ENCODE measurements at places on chromosomes 12 and 14.

DNA sequence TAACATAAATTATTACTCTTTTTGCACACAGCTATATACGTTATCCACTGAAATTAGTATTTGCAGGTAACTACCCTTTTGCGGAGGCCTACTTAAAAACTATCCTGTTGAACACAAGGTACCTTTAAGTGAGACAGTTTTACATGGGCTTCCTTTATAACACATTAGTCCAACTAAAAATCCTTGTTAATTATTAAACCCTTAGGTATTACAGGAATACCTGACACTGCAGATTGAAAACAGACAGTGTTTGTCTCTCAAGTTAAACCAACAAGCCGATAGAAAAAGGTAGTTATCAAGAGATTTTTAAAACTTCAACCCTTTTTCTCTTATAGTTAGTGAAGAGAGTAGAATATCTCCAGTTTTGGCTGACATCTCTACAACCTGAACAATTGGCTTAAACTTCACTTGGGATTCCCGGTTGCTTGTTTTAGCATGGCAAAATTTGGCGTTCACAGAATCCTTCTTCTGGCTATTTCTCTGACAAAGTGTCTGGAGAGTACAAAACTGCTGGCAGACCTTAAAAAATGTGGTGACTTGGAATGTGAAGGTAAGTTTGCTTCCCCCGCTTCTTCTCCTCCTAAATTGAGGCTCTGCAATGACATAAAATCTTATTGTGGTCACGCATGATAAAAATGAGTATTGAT, at the start of gene MIA2:
MIA2 (plus strand) TSS at position 236 of the 647 bp plus-strand sequence; CDS start at position 436, 200 bp downstream.
- no peak for DNase-seq

DNA sequence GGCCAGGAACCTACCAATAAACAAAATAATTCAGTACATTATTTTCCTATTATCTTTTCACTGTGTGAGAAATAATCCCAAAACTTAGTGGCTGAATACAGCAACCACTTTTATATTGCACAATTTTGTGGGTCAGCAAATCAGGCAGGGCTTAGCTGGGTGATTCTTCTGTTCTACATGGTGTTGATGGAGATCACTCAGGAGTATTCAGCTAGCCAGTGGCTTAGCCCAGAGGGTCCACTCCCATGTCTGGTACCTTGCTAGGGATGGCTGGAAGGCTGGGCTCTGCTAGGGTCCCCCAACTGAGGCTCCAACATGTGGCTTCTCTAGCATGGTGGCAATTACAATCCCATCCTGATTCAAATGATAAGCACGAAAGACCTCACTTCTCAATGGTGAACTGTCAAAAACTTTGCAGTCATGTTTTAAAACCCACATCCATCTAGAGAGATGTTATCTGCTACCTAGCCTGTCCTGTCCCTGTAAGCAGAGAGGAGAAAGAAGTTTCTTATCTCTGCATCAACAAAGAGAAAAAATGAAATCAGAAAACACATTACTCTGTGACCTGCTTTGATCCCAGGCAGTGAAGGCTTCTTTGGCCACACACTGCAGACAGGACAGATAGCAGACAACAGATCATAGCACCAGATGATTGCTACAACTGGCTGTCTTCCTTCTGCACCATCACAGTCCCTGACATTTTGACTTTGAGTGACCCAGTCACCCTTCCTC, 51.0 kb upstream of the MYL2 start:
- no peak for DNase-seq

DNA sequence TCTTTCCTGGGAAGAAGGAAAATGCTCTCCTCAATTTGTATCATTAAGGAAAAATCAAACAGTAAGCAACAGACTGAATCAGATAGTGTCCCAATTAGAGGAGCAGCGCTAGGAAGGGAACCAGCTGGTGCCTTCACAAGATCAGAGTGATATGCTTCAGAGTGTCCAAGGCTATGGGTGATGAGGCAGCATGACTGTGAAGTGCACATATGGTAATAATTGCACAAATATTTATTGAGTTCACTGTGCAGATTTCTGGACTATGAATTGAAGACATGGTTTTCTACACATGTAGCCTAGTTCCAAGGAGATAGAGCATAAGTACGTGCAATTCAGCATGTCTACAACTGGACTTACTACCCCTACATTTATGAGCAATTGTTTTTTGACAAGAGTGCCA, 78.8 kb upstream of the EVL start:
- no peak for DNase-seq

DNA sequence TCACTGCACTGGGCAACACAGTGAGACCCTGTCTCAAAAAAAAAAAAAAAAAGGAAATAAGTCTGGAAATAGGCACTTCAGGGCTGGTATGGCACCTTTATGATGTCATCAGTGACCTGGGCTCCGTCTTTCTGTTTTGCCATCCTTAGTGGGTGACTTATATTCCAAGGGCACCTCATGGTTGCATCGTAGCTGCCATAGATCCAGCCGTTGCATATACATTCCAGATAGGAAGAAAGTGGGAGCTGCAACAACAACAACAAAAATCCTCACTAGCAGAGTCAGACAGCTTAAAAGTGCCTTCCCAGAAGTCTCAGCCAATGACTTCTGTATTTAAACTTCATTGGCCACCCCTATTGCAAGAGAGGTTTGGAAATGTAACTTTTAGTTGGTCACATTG, 26.4 kb downstream of the MYL2 start:
- no peak for DNase-seq

DNA sequence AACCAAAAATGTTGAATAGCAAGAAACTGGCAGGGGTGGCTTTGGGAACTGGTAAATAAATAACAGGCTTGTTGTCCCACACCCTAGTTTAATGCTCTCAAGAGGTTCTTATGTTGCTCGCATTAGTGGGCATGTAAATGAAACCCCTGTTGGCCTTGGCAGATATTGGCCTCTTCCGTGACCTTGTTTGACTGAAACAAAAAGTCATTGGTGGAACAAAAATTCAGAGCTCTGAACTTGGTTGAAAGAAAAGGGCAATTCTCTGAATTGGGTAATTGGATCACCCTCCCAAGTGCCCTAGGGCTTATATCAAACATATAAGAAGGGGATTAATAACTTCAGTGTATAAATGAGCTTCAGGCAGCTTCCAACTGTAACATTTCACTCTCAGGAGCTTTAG, 426.2 kb downstream of the ZFP36L1 start:
- DNase-seq: no peak

DNA sequence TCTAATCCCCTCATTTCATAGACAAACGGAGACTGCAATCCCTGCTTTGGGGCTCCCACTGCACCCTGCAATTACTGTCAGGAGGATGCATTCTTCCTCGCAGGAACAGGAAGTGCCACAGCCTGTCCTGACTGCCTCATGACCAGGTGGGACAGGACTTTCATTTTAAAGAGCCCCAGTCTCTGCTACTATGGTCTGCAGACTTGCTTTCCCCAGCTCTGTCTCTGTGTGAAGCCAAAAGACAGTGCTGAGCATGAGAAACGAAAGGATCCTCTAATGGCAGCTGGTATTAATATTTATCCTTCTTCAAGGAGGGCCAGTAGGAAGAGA, 60.0 kb upstream of the PNMA1 start:
- DNase-seq: no peak

DNA sequence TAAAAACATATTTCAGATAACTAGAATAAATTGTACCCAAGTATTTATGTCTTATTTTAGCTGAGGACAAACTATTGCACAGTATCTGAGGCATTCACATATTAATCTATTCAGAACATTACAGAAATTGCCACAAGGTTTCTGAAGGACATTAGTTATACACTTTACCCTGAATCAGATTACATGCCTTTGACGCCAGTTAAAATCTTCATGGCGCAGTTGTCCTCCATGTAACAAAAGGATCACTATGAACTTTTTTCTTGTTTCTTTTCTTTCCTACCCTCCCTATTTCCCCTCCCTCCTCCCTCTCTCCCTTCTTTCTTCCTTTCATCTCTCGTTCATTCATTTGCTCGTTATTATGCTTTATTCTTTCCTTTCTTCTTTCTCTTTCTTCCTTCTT, 176.6 kb upstream of the KITLG start:
- no peak for DNase-seq

GRCh38 chr12:6839482-6840201, 1.1 kb upstream of the GNB3 start:
- no peak for DNase-seq

DNA sequence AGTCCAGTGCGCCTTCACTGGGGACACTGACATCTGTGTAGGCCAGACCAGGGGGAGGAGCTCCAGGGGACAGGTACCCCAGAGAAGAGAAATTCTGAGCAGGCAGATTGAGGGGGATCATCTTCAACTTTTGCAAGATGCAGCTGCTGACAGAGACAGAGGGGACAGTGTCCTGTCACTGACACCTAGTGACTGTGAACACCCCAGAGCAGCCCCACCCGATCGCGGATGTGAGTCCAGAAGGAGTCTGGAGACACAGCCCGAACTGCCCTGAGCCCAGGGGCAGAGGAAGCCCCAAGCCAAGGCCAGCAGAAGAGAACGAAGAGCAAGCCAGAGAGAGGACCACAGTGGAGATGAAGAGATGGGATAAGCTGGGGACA, 21.7 kb upstream of the LRTM2 start:
- no peak for DNase-seq

- no peak for DNase-seq
Observed at GRCh38 chr12:22800332-22800731, 175.4 kb downstream of the ETNK1 start.

GRCh38 chr12:97542666-97543280, 80.2 kb downstream of the RMST start:
- no peak for DNase-seq

GRCh38 chr14:47674148-47674542, 1.3 kb downstream of the MDGA2 start:
- DNase-seq: peak; percentile 65

DNA sequence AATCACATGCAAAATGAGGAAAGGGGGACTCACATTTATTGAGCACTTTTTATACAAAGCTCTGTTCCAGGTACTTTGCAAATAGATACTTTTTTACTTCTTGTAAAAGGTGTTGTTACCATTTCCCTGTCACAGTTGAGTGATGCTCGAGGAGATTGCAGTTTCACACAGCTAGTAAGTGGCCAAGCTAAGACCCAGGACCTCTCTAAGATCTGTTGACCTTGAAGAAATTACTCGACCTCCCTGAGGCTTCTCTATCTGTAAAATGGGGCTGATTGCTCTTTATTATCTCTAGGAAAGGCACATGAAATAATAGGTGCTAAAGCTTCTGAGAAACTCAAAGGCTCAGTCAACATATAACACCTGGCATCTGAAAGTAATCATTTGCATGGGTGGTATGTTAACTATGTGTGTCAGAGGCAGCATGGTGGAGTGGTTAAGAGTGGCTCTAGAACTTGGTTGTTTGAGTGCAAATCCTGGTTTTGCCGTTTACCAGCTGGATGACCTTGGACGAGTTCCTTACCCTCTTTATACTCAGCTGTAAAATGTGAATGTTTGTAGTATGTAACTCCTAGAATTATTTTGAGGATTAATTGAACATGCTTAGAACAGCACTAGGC, 41.5 kb downstream of the IFT81 start:
- no peak for DNase-seq

DNA sequence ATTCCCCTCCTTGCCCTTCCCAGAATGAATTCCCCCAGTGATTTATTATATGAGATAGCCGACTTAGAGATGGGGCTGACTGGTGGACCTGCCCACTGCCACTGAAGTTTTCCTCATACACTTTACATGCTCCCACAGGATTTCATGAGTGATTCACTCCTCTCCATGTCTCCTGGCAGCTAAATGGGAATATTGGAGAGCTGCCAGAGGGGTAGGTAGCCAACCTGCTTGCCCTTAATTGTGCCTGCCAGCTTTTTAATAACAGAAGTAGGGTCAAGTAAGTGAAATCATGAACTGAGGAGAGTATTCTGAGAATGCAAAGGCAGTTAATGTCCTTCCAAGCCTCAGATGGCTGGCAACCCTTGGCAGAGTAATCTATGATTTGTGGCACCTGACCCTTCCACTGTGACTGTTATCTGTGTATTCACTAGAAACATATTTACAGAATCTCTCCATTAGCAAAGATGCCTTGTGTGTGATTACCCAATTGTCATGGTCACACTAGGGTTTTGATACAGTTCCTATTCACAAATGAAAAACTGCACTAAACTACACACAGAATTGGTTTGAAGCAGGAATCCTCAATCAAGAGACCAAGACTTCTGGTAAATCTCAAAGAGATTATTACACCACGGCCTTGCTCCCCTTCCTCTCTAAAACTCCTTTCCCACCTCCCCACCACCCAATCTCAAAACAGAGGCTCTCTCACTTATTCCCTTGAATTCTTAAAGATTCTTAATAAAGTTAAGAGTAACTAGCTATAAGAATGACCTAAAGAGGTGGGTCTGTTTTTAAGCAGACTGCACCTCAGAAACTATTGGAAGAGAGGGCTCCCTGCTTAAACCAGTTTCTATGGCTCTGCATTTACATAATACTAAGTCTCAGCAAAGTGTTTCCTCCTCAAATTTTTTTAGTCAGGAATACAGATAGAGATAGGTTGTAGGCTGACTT, 17.2 kb downstream of the NKX2-1 start:
- DNase-seq: no peak

- no peak for DNase-seq
Observed at GRCh38 chr14:91238661-91239060, 5.8 kb downstream of the GPR68 start.

DNA sequence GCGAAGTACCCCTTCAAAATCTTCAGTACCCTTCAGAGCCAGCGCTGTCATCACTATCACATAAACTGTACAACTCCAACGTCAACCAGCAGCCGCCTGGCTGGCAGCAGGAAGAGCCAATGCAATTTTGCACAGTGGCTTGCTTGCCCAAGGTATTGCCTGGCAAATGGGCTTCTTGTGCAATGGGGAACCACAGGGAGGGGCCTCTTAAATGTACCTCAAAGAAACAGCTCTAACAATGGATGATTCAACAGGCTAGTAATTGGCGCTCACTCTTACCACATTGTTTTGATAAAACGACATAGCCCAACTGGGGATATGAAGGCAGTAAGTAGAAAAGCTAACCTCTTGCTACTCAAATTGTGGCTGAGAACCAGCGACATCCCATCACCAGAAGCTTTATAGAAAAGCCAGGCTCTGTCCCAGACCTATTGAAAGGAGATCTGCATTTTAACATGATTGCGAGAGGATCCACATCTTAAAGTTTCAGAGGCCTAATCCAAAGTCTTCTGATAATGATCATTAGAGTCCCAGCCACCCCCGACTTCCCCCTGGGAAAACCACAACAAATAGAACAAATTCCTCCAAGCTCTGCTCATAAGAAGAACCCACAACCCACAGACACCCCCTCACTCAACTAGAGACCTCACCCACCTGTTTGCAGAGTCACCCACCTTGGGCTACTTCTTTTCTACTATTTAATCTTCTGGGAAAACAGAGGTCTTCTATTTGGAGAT, 125.3 kb upstream of the HIF1A start:
- DNase-seq: no peak

- DNase-seq: peak; percentile 60
Observed at GRCh38 chr14:105168979-105169507, 467 bp upstream of the JAG2 start.
